Endothelial cell (in vitro differentiated cells): ENCODE measurements at places on chromosomes 1 and 21.

GRCh38 chr1:110163591-110163990 lies 13.3 kb downstream of the SLC6A17 start:
- peaks cover 62% of the 10 kb centered on the region for H3K4me1 ChIP-seq
- peak overlapping the region; percentile 4 for H3K4me3 ChIP-seq
- peaks cover 12% of the 10 kb centered on the region for H3K27me3 ChIP-seq
- H3K36me3 ChIP-seq, result peaks cover 30% of the 10 kb centered on the region
- H3K27ac ChIP-seq, result peak overlapping the region; percentile 87

GRCh38 chr1:30274976-30275621 lies 448.3 kb downstream of the MATN1 start:
- H3K27me3 ChIP-seq, result no peaks in the 10 kb centered on the region
- no peaks in the 10 kb centered on the region for H3K36me3 ChIP-seq
- no peaks in the 10 kb centered on the region for H3K4me1 ChIP-seq
- H3K4me3 ChIP-seq, result no peak overlapping the region
- DNase-seq, result no peak

GRCh38 chr1:208793861-208794345 lies 549.7 kb upstream of the PLXNA2 start:
- H3K27me3 ChIP-seq, result peaks cover 1% of the 10 kb centered on the region
- H3K27ac ChIP-seq, result peak overlapping the region; percentile 58
- H3K4me3 ChIP-seq, result no peak overlapping the region
- DNase-seq, result no peak

- peak overlapping the region; percentile 88 for H3K4me3 ChIP-seq
- peak; percentile 86 for DNase-seq
Observed at GRCh38 chr1:206634365-206635079, 814 bp upstream of the DYRK3 start.

GRCh38 chr1:41670217-41670957 lies 185.9 kb upstream of the EDN2 start:
- peaks cover 9% of the 10 kb centered on the region for H3K4me1 ChIP-seq
- no peak overlapping the region for H3K27ac ChIP-seq
- H3K4me3 ChIP-seq, result no peak overlapping the region

GRCh38 chr1:22412932-22413727 lies 38.5 kb upstream of the ZBTB40 start:
- peaks cover 14% of the 10 kb centered on the region for H3K27me3 ChIP-seq
- peaks cover 10% of the 10 kb centered on the region for H3K4me1 ChIP-seq
- peak overlapping the region; percentile 58 for H3K27ac ChIP-seq
- DNase-seq, result no peak

- H3K36me3 ChIP-seq, result no peaks in the 10 kb centered on the region
- DNase-seq, result no peak
- peaks cover 3% of the 10 kb centered on the region for H3K27me3 ChIP-seq
- H3K4me1 ChIP-seq, result peaks cover 3% of the 10 kb centered on the region
- no peak overlapping the region for H3K4me3 ChIP-seq
- no peak overlapping the region for H3K27ac ChIP-seq
Observed at GRCh38 chr1:226611301-226611700, 62.7 kb downstream of the STUM start.

DNA sequence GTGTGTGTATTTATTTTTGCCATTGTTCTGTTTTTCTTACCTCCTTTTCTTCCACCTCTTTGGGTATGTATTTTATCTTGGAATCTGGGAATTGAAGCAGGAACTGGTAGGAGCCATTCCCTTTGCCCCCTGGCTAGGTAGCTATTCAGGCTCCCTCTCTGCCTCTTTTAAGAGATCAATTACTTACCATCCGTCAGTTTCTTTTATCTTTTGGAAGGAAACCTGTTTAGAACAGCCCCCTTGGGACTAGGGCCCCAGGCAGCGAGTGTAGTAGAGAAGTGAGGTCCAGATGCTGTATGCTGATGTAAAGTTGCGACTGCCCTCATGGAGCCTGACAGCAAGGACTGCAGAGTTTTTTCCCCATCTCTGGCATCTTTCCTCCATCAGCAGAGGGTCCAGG lies 41.6 kb downstream of the KIRREL1 start:
- H3K27ac ChIP-seq, result no peak overlapping the region
- H3K36me3 ChIP-seq, result peaks cover 18% of the 10 kb centered on the region
- peaks cover 59% of the 10 kb centered on the region for H3K4me1 ChIP-seq
- DNase-seq, result no peak
- peaks cover 9% of the 10 kb centered on the region for H3K27me3 ChIP-seq

DNA sequence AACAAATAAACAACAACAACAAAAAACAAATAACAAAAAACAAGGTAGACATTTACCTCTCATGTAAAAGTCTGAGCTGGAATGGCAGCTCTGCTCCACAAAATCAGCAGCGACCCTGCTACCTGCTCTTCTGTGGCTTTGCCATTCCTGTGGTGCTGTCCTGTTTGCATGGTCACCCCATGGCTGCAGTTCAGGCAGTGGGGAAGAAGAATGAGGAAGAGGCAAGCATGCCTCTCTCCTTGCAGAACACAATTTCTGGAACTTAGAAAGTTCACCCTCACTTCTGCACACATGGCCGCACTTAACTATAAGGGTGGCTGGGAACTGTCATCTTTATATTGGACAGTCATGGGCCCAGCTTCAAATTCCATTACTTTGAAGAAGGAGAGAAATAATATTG lies 84.8 kb upstream of the GNG12 start:
- H3K4me1 ChIP-seq, result no peaks in the 10 kb centered on the region
- no peaks in the 10 kb centered on the region for H3K27me3 ChIP-seq
- no peak for DNase-seq
- no peak overlapping the region for H3K27ac ChIP-seq
- H3K4me3 ChIP-seq, result no peak overlapping the region

DNA sequence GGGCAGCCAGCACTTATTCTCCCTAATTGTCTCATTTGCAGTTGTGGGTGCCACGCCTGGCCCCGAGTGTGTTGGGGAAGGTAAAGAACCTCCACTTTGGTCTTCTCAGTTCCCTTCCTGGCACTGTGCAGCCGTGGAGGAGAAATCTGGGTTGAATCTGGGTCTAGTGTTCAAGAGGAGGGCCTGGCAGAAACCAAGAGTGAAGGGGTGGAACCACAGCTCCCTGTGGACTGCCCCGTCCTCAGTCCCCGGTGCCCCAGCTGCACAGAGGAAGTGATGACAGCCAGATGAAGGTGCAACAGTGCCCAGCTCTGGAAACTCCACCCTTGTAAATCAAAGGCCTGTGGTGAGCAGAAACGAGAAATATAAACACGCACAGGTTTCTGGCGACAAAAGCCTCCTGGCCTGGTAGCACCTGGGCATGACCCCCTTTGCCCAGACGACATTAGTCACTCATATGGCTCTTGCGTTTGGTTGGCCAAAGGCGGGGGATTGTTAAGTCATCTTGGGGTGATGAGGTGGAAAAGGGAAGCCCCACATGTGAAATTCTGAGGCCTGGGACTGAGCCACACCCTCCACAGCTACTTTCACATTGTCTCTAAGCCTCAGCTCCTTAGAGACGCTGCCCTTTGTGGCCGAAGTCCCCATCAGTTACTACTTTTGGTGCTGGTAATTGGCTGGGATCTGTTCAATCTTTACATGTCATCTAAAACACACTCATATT lies 4.2 kb upstream of the ECE1 start:
- no peak overlapping the region for H3K4me3 ChIP-seq
- H3K27me3 ChIP-seq, result peaks cover 5% of the 10 kb centered on the region
- no peaks in the 10 kb centered on the region for H3K36me3 ChIP-seq
- DNase-seq, result no peak
- H3K27ac ChIP-seq, result no peak overlapping the region
- peaks cover 35% of the 10 kb centered on the region for H3K4me1 ChIP-seq

GRCh38 chr1:219959540-219960203 lies 31.3 kb upstream of the SLC30A10 start:
- H3K36me3 ChIP-seq, result no peaks in the 10 kb centered on the region
- DNase-seq, result no peak
- H3K27ac ChIP-seq, result no peak overlapping the region
- no peak overlapping the region for H3K4me3 ChIP-seq

- peak overlapping the region; percentile 100 for H3K4me3 ChIP-seq
- DNase-seq, result no peak
- H3K36me3 ChIP-seq, result peaks cover 14% of the 10 kb centered on the region
- H3K27ac ChIP-seq, result peak overlapping the region; percentile 90
Observed at GRCh38 chr1:155978973-155979429, 654 bp upstream of the ARHGEF2 start.

GRCh38 chr1:109282952-109283747 lies at the start of gene PSRC1:
Gene PSRC1, minus strand, starts transcription at chr1:109283145.
- H3K4me3 ChIP-seq, result peak within 1 kb of the TSS; percentile 99
- peak within 1 kb of the TSS; percentile 48 for H3K27ac ChIP-seq
- DNase-seq, result peak; percentile 89
- H3K36me3 ChIP-seq, result peaks cover 9% of the 10 kb centered on the region
- peaks cover 6% of the 10 kb centered on the region for H3K27me3 ChIP-seq

DNA sequence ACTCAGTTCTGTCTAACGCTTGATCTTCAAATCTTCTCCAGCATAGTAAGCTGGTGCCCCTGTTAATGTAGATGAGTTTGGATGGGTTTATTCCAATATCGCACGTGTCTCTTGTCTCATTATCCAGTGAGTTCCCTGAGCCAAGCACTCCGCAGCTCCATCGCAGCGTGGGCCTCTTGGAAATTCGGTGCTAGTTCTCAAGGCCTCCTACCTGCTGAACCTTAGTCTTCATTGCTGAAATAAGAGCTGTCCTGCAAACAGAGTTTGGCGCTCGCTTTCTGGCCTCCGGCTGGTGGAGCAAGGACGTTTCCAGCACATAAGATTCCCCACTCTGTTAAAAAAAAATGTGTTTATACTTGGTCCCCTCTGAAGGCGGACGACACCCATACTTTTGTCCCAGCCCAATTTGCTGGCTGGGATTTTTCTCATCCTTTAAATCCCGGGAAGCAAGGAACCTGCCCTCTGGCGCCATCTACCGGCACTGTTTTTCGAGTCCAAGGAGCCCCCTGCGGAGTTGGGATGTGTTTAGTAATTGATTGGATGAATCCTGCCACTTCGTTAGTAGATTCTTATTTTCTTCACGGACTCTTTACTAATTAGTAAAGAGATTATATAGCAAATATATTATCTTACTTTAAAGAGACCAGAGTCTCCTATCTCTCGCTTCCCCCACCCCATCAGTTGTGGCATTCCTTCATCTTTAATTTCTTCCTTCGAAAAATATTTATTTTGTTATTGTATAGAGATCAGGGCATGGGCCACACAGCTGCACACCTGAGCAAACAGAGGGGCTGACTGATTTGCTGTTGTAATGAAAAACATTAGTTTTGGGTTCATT lies 14.7 kb downstream of the JUN start:
- H3K4me3 ChIP-seq, result no peak overlapping the region
- no peaks in the 10 kb centered on the region for H3K27me3 ChIP-seq
- peaks cover 13% of the 10 kb centered on the region for H3K4me1 ChIP-seq
- no peaks in the 10 kb centered on the region for H3K36me3 ChIP-seq

DNA sequence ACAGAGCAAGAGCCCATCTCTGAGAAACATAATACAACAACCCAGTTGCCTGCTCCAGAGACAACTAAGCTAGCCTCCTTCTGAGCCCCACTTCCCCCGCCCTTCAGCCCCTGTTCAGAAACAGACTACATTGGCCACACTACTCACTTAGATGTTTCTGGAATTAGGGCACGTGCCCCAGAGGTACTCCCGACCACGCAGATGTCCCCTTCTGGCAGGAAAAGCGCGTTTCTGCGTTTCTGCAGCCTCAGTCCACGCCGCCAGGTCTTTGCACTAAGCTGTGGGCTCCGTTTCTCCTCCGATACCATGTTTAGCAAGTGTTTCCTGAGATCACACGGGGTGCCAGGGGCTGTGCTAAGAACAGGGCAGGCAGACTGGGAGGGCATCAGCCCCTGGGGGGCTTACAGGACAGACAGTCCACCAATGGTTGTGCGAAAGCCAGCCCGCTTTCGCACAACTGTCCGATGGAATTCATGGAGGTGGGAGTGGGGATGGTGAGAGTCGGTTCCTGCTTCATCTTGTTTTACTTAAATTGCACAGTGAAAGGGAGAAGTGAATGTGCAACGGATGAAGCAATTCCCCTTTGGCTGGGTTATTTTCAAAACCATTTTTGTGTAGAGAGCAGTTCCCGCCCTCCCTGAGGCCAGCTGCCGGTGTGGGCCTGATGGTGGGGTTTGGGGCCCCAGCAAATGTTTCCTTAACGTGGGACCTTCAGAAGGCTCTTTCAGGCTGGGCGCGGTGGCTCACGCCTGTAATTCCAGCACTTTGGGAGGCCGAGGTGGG lies 2.7 kb downstream of the PIK3CD start:
- peaks cover 2% of the 10 kb centered on the region for H3K4me1 ChIP-seq
- H3K4me3 ChIP-seq, result no peak overlapping the region
- no peak for DNase-seq
- H3K27me3 ChIP-seq, result peaks cover 6% of the 10 kb centered on the region
- no peak overlapping the region for H3K27ac ChIP-seq

DNA sequence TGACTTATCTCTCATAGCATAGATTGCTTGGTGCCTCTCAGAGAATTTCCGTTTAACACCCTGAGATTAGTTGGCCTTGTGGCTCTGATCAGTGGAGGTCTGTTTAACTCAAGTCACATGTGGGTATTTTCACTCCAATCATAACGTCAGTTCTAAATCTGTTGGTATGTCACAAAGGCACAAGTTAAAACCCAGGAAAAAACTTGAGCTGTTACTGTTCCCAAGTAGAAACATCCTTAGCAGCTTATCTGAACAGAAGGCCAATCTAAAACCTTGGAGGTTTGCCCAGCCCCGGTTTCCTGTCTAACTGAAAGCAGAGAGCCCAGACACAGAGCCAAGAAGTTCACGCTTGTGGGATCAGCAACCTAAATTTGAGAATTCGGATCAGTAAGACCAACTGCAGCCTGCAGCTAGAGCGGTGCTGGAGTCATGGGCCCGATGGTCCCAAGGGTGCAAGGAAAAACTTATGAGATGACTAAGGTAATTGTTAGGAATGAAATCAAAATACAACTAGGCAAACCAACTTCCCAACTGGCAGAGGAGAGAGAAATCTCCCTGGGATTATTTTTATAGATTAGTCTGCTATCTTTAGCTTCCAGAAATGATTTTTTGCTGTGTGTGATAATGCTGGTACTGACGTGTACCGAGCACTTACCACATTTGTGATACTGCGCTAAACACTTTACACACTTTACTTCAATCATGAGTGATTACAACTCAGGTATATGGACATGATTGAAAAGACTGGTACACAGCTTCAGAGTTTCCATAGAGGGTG lies 90.2 kb upstream of the C1orf21 start:
- DNase-seq, result no peak
- H3K27ac ChIP-seq, result no peak overlapping the region
- no peak overlapping the region for H3K4me3 ChIP-seq
- H3K27me3 ChIP-seq, result no peaks in the 10 kb centered on the region

DNA sequence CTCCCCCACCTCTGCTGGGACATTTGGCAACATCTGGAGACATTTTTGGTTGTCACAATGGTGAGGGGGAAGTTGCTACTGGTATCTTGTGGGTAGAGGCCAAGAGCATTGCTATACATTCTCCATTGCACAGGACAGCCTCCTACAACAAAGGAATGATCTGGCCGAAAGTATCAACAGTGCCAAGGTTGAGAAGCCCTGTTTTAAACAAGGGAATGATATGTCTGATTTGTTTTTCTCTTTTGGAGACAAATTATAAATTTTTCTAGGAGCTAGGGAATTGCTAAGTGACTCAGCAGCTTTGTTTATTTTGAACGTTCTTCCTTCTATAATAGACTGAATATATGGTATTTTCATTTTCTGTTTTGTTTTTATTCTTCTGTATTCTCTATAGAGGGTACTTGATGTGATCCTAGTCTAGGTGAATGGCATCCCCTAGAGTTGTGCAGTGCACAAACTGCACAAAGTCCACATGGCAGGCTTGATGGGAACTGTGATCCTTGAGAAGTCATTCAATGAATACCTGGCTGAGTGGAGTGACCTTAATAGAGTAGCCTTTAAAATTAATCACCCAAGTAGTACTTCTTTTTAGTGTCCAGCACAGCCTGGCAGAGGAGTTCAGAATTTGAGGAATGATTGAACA lies 288.6 kb upstream of the USP24 start:
- H3K4me1 ChIP-seq, result no peaks in the 10 kb centered on the region
- H3K27ac ChIP-seq, result no peak overlapping the region
- no peaks in the 10 kb centered on the region for H3K36me3 ChIP-seq
- no peaks in the 10 kb centered on the region for H3K27me3 ChIP-seq
